ENCODE measurements at places on chromosomes 6 and 20. TPM values are rescaled to one million over a fixed set of nuclear protein-coding genes. Genes with fewer than 3 reads are reported as not detected.

Gene CYP24A1
- not detected for total RNA-seq

Gene OPRM1
- total RNA-seq: not detected

Gene SLC17A2
- total RNA-seq: not detected

Gene TCP11
- total RNA-seq: not detected

Gene IL20RA
- 10.1 TPM for total RNA-seq

Gene MTFR2
- total RNA-seq: 0.52 TPM

Gene WASF1
- total RNA-seq: 0.80 TPM

Gene TEAD3
- total RNA-seq: 28.0 TPM

Gene RIPPLY2
- not detected for total RNA-seq

Gene OR2J3
- total RNA-seq: not detected

- no peak for DNase-seq
These were observed 37.4 kb upstream of the OPRM1 start for GRCh38 chr6:154001494-154002285.

- no peak for DNase-seq
These were observed 15.2 kb upstream of the ROS1 start for GRCh38 chr6:117440706-117441525.

DNA sequence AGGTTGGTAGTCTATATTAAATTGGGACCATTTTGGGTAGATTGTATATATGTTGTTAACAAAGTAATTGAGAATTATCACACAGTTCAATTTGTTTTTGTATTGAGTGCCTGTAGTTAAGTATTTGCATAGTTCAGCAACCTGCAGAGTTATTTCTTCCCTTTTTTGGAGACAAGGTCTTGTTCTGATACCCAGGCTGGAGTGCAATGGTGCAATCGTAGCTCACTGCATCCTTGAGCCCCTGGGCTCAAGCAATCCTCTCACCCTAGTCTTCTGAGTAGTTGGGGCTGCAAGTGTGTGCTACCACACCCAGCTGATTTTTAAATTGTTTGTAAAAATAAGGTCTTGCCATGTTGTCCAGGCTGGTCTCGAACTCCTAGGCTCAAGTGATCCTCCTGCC is 250.5 kb downstream of the UTRN start:
- no peak for DNase-seq

DNA sequence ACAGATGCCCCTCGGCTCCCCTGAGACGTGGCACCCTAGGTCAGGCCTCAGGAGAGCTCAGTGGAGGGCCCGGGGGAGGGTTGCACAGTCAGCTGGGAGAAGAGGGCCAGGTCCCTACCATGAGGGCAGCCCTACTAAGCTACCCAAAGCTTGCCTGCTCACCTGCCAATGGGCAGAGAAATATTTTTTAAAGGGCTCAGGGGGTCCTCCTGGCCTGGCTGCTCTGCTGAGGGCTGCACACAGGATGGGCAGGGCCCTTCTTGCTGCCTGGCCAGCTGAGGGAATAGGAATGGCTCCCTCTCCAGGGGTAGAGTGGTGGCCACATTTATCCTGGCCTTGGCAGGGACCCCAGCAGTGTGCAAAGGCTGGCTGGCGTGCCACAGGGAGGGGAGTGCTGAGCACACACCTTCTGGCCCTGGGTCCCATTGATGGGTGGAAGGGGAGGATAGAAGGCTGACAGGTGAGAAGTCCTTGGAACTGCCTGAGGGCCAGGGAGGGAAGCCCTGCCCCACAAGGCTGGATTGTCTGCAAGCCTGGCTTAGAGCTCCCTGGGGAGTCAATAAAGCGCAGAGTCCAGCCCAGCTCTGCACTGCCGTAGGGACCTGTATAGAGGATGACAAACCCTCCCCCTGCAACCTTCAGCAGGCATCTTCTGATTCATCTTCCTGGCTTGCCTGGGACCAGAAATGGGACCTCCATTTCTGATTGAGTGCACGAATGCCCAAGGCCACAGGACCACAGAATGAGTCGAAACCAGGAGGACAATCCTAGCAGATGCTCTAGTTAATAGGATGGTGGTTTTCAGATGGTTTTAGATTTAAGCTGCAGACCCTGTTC is 62.1 kb downstream of the NOL4L start:
- no peak for DNase-seq

DNA sequence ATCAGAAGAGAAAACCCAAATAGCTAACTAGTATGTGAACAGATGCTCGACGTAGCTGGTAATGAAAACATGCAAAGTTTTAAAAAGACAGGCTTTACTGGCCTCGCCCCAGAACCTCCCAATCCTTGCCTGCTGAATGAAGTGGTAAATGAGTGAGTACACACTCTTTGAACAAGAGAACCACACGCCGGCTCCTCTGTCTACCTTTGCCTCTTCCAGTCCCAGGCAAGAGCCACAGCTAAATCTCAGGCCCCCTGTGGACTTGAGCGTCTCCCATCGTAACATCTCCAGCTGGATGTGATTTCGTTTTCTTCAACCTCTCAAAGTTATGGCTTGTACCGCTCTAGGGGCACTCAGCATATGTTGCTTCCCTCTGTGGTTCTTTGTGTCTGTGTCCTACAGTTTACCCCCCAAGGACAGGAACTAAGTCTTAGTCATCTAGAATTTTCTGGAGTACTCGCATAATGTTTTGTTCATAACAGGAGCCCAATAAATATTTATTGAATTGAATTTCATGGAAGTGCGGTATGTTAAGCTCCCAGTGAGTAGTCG is 153.2 kb upstream of the TAB2 start:
- no peak for DNase-seq

DNA sequence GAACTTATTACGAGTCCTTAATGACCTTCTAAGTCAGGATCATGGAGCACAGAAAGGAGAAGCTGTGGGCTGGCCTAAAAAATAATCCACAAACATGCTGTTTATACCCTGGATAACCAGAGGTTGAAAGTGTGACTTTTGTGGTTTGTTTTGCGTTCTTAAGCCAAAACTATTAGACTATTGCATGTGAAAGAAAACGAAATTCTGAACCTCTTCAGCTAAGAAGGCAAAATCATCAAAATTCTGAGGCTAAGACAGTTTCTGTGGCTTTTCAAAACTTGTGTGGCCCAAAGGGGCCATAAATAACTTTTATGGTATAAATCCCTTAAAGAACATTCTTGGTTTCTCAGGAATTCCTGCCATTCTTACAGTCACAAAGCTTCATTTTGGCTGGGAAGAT is 251.0 kb downstream of the UST start:
- DNase-seq: no peak

GRCh38 chr20:37463726-37464494 is 57.1 kb upstream of the NNAT start:
- no peak for DNase-seq

DNA sequence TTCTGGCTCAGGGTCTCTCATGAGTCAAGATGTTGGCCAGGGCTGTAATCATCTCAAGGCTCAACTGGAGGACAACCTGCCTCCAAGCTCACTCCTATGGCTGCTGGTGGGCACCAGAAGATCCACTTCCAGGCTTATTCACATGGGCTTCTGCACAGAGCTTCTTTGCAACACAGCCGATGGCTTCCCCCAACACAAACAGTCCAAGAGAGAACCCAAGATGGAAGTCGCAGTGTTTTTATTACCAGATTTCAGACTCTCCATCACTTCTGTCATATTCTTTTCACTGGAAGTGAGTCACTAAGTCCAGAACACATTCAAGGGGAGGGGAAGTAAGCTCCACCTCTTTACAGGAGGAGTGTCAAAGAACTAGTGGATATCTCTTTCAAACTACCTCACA is 75.5 kb downstream of the CD164 start:
- DNase-seq: no peak

DNA sequence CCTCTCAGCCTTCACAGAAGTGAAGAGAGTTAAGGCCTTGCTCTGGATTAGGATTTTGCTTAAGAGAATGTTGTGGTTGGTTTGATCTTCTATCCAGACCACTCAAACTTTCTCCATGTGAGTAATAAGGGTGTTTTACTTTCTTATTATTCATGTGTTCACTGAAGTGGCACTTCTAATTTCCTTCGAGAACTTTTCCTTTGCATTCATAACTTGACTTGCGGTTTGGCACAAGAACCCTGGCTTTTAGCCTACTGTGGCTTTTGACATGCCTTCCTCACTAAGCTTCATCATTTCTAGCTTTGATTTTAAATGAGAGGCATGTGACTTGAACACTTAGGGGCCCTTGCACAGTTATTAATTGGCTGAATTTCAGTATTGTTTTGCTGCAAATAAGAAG is 166.1 kb upstream of the OPRM1 start:
- DNase-seq: no peak

- DNase-seq: no peak
These were observed 46.1 kb downstream of the HLA-F start for GRCh38 chr6:29769336-29769735.

DNA sequence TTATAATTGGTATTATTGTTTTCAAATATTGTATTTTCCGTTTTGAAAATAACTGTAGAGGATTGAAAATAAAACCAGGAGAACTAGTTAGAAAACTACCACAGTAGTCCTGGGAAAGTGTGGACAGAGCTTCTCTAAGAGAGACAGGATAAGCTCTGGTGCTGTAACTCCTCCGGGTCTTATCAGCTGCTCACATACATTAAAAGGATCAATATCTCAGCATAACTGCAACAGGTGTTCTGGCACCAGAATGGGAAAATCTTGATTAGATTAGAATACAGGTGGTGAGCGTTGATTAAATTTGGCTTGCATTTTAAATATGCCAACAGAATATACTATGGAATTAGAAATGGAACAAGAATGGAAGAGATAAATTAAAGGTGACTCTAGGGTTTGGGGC is 1138.9 kb upstream of the ADGRB3 start:
- DNase-seq: no peak

- no peak for DNase-seq
These were observed 31.2 kb downstream of the SRSF3 start for GRCh38 chr6:36625158-36625919.

DNA sequence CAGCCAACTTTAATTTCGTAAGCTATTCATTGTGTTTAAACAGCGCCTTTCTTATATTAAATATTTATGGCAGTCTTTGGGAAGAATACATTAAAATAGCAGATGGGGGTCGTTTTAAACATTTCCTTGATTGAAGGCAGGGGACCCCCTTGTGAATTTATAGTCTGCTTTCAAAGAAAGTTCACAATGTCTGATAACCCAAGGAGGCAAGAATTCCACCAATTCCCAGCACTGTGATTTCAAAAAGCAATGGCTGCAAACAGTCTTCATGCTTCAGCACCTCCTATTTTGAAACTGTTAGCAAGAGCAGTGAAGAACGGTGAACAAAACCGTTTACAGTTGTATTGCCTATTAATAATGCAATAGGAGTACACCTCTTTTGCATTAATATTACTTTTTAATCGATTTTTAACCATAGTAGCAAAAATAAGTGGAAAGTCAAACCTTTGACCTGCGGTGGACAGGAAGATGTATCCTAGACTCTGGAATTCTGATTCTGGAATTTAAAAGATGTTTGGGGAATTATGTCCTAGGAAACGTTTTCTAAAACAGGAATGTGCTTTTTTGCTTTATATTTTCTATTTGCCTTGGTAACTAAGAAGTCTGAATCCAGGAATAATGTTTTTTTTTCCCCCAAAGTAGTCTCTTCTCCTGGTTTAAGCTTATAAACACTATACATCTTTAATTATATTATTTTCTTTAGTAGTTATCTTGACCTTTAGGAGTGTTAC is 393.0 kb downstream of the CDKAL1 start:
- DNase-seq: no peak

GRCh38 chr6:13068586-13069210 is 259.6 kb downstream of the TBC1D7 start:
- DNase-seq: no peak

- DNase-seq: no peak
These were observed 36.9 kb upstream of the SLCO4A1 start for GRCh38 chr20:62605236-62605943.

GRCh38 chr6:137434640-137435039 is 59.6 kb downstream of the OLIG3 start:
- no peak for DNase-seq

DNA sequence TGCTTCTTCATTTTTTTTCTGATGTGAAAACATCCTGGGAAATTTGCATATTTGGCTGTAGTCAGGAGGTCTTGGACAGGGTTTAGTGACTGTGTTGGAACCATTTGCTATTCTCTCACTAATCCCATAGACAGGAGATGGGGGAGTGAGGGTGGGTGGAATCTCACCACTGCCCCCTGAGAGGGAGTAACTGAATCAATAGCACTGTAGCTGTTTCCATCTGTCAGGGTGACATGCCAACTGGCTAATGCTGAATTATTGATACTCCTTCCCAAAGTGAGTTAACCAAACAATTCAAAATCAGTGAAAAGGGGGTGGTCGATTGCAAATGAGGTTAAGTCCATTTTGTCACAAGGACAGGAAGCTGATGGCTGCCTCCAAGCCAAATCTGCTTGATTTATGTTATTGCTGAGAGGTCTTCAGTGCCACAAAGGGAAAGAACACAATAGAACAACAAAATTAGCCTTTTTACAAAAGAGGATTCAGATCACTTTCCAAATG is 55.1 kb upstream of the B3GAT2 start:
- no peak for DNase-seq

DNA sequence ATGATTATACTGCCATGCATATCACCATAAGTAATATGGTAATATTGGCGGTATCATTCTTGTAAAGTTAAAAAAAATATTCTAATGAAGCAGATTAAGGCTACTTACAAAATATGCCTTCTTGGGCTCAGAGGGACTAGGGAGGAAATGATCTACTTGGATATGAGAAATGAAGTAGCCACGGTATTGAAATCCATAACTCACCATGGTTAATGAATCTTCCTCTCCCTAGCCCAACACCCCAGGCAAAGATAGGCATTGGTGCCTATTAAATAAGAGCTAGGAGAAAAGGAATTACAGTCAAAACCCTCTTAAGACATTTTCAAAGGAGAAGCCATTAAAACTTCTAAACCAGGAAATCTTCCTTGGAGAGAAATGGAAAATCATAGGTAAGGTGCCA is 280.5 kb downstream of the TFAP2B start:
- no peak for DNase-seq

GRCh38 chr20:24977336-24977735 is 15.2 kb downstream of the APMAP start:
- DNase-seq: no peak

- DNase-seq: no peak
These were observed 83.7 kb downstream of the SULF2 start for GRCh38 chr20:47701612-47702011.

- no peak for DNase-seq
These were observed 59.4 kb upstream of the BTN3A2 start for GRCh38 chr6:26305641-26305969.

- no peak for DNase-seq
These were observed 8.7 kb upstream of the MYBL2 start for GRCh38 chr20:43658069-43658722.

- no peak for DNase-seq
These were observed 7.0 kb downstream of the CPXM1 start for GRCh38 chr20:2793471-2793870.

DNA sequence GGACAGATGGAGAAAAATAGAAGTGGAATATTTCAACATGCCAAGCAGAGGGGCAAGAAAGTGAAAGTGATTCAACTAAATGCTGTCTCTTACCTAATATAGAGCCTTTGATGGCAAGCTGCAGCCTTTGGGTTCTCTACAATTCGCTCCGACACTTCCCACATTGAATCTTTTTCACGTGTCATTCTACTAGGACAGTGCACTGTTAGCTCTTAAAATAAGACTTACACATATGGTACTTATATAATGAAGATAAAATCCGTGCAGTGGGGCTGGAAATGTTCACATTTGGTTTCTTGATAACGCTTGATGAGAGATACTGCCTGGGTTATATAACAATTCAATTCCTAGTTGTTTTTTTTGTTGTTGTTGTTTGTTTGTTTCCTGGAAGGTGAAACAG is 502.4 kb downstream of the LMBRD1 start:
- no peak for DNase-seq

- DNase-seq: no peak
These were observed 3.3 kb downstream of the TAB2 start for GRCh38 chr6:149320796-149321195.
